ENCODE measurements at places on chromosomes 1 and 21.

- DNase-seq, result no peak
Measured at GRCh38 chr1:15477646-15478212, 1.8 kb downstream of the CELA2B start.

DNA sequence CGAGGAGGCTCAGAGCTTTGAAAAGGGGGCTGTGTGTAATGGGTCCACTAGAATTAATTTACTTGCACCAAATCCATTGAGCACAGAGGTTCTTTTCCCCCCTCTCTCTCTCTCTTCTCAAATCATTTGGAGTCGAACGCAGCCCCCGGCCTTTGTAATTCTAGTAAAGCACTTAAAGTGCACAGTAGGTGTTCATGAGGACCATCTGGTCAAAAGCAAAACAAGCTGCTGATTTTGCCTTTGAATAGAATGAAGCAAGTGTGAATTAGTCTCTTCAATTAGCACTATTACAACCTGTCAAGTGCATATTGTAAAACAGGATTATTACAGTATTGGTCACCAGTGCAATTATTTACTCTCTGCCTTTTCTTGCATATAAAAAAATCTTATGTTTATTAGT lies 259.9 kb downstream of the FAF1 start:
- DNase-seq, result no peak

DNA sequence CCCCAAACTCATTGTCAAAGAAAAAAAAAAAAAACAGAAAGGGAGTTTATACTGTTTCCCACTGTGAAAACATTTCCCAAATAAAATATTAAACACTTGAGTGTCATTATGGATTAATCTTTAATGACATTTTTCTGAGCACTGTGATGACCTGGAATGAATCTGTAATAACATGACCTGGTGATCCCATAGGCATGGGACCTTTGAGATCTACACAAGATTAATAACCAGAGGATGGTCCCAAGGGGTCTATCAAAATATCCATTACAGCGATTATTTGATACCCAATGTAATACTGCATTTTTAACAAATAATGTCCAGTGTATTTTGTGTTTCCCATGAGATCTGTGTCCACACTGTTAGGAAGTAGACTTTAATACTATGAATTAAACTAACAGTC lies 32.4 kb upstream of the NCAM2 start:
- no peak for DNase-seq

DNA sequence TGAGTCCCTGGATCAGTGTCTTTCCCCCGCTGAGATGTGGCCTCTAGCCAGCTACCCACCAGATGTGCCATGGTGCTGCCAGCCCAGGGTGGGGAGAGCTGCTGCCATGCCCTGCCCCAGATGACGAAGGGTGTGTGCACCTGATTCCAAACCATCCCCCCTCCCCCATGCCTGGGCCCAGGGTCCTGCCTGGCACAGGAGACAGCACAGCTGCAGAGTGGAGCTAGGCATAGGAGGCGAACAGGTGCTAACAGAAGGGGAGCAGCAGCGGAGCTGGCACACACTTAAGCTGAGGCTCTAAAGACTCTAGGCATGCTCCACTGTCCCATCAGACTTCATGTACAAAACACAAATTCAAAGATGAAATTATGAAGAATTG lies 9.0 kb upstream of the LDLRAP1 start:
- DNase-seq, result no peak

DNA sequence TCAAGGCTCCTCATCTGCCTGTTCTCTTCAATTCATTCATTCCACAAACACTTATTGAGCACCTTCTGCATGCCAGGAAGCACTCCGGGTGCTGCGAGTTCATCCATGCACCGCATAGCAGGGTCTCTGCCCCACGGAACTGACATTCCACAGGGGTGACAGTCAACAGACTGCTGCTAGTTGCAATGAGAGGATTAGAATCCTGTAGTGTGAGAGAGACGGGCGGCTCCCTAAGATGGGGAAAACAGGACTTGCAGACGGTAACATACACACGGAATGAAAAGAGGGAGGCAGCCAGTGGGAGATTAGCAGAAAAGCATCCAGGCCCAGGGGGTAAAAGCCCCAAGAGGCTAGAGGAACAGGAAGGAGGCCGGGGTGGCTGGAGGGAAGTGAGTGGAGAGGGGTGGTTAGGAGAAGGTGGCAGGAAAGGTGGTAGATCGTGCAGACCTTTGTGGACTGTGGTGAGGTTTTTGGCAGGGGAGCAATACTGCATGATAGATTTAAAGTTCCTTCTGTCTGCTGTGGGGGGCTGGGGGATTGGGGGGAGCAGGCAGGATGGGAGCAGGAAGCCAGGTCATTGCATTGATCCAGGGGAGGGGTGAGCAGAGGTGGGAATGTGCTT lies 6.6 kb downstream of the TNFRSF8 start:
- no peak for DNase-seq

DNA sequence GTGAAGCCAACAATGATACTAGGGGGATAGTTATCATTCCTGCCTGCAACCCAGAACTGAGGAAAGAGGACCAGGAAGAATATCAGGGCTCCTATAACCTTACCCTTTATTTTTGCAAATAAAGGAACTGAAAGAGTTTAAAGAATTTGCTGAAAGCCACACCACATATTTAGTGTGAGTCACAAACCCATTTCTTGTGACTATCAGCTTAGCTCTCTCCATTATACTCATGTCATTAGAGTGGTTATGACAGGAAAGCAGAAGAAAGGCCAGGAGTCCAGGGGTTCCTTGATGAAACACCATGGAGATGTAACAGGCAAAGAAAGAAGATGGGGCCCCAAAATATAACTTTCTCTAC lies 141.1 kb upstream of the SAMSN1 start:
- DNase-seq, result no peak

DNA sequence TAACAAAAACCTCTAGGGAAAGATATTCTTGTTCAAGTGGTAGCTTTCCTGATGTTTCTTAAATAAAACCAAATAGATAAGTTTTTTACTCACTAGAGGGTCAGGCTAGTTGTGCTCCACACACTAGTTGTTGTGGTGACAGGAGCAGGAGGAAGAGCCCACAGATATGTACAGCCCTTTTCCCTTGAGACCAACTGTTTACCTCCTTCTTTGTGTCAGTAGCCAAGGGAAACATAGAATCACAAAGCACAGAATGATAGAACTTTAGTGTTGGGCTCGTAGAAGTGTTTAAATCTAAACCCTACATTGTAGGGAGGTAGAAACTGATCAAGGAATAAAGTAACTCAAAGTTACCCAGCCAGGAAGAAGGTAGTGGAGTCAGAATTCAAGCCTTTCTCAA lies 309.0 kb downstream of the CTH start:
- DNase-seq, result no peak
